ENCODE measurements at places on chromosomes 2 and 18. TPM values are rescaled to one million over a fixed set of nuclear protein-coding genes. Genes with fewer than 3 reads are reported as not detected.

GRCh38 chr2:31475692-31476091 is 61.1 kb upstream of the XDH start:
- DNase-seq, result no peak
- H3K36me3 ChIP-seq, result no peaks in the 10 kb centered on the region
- no peaks in the 10 kb centered on the region for H3K27me3 ChIP-seq
- peaks cover 15% of the 10 kb centered on the region for H3K4me1 ChIP-seq

GRCh38 chr2:190663348-190663747 is 14.5 kb downstream of the NAB1 start:
- DNase-seq, result no peak
- no peak overlapping the region for H3K4me3 ChIP-seq
- peaks cover 8% of the 10 kb centered on the region for H3K36me3 ChIP-seq
- H3K27me3 ChIP-seq, result no peaks in the 10 kb centered on the region

DNA sequence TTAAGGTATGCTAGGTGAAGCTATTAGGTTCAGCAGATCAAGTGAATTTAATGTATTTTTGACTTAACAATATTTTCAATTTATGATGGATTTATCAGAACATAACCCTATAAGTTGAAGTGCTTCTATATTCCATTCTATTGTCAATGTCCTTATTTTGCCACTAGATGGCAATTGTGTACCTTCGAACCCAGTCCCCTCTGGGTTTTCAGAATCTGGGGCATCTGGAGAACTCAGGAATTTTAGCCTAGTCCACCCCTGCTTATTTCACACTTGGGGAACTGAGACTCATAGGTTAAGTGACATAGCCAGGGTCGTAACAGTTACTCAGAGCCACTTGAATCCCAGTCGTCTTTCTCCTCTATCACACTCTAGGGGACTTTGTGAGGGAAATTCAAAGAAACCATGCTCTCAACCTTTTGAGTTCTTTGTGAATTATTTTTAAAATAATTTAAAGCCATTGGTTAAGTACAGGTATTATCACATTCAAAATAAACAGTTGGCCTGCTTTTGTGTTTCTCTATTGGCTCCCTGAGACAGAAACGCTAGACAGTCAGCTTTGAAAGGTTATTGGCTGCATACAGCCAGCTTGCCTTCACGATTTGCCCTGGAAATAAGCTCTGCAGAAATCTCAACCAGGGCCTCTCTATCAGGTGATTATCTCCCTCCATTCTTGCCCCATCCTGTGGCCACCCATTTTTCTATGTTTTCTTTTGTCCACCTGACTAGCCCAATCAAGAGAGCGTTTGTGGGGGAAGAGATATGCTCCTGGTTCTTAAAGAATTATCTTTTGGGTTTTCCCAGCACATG is 145.0 kb downstream of the TTC27 start:
- no peak overlapping the region for H3K4me3 ChIP-seq
- H3K27ac ChIP-seq, result no peak overlapping the region
- H3K27me3 ChIP-seq, result no peaks in the 10 kb centered on the region

OSR1 gene
- total RNA-seq, result 32.3 TPM

SCYGR4 gene
- not detected for total RNA-seq

Data from chondrocyte (in vitro differentiated cells).